Activated T-helper 2 cell treated with anti-CD3 and anti-CD28 coated beads, Interferon-gamma antibody, Interleukin-2, Interleukin-4, amounts not matched to agents 10 μg/mL and 5 μg/mL and 100 μg/mL, durations not matched to agents 14 hours and 24 hours and 36 hours (primary cell): ENCODE measurements at places on chromosomes 12 and 14.

GRCh38 chr14:54700717-54701116 lies 133.8 kb downstream of the SAMD4A start:
- DNase-seq: no peak
- peaks cover 14% of the 10 kb centered on the region for H3K4me1 ChIP-seq
- H3K27me3 ChIP-seq: peaks cover 46% of the 10 kb centered on the region
- H3K27ac ChIP-seq: no peak overlapping the region
- H3K36me3 ChIP-seq: peaks cover 6% of the 10 kb centered on the region

DNA sequence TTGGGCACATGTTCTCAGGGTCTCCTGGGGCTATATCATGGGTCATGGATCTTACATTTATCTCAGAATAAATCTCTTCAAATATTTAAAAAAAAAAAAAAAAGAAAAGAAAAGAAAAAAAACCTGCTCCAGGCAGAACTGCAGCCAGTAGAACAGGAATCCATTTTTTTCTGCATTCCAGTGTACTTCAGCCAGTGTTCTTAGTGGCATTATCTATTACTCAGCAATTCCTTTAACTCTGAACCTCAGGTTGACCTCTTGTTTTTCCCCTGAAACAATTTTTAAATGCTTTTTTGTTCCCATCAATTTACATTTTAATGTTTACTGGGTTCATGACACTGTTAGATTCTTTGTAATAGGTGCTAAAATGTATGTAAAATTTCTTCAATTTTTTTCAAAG lies 66.7 kb upstream of the STXBP6 start:
- DNase-seq: no peak
- no peaks in the 10 kb centered on the region for H3K27me3 ChIP-seq
- H3K4me1 ChIP-seq: no peaks in the 10 kb centered on the region
- no peaks in the 10 kb centered on the region for H3K36me3 ChIP-seq
- no peak overlapping the region for H3K27ac ChIP-seq

DNA sequence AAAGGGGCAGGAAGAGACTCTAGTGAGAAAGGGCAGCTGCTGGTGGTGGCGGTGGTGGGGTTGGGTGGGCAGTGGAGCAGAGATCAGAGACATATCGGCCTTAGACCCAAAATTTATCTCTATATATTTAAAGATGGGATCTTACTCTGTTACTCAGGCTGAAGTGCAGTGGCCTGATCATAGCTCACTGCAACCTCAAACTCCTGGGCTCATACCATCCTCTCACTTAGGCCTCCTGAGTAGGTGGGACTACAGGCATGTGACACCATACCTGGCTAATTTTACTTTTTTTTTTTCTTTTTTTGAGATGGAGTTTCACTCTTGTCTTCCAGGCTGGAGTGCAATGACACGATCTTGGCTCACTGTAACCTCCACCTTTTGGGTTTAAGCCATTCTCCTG lies 18.6 kb upstream of the ITGA5 start:
- peaks cover 17% of the 10 kb centered on the region for H3K4me1 ChIP-seq
- H3K4me3 ChIP-seq: no peak overlapping the region
- DNase-seq: no peak
- H3K27me3 ChIP-seq: peaks cover 10% of the 10 kb centered on the region
- no peaks in the 10 kb centered on the region for H3K36me3 ChIP-seq

GRCh38 chr12:23202728-23203127 lies 577.8 kb downstream of the ETNK1 start:
- no peaks in the 10 kb centered on the region for H3K4me1 ChIP-seq
- no peaks in the 10 kb centered on the region for H3K36me3 ChIP-seq
- H3K4me3 ChIP-seq: no peak overlapping the region
- no peaks in the 10 kb centered on the region for H3K27me3 ChIP-seq

- H3K36me3 ChIP-seq: no peaks in the 10 kb centered on the region
- H3K4me3 ChIP-seq: no peak overlapping the region
- no peak overlapping the region for H3K27ac ChIP-seq
- H3K4me1 ChIP-seq: no peaks in the 10 kb centered on the region
- no peak for DNase-seq
- H3K27me3 ChIP-seq: no peaks in the 10 kb centered on the region
Measured at GRCh38 chr12:17992002-17992656, 97.9 kb downstream of the RERGL start.

DNA sequence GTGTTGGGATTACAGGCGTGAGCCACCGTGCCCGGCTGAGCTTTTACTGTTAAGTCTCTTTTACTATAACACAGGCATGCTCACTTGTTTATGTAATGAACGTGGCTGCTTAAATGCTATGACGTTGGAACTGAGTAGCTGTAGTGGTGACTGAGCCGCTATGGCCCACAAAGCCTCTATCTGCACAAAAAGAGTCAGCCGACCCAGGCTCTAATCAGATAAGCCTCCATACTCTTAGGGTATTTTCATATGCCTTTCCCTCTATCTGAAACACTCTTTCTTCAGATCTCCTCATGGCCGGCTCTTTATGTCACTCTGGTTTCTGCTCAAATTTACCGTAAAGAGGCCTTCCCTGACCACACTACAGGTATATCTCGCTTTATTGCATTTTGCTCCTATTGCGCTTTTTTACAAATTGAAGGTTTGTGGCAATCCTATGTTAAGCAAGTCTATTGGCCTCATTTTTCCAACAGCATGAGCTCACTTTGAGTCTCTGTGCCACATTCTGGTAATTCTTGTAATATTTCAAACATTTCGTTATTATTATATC lies 8.0 kb downstream of the SLC2A14 start:
- no peaks in the 10 kb centered on the region for H3K36me3 ChIP-seq
- DNase-seq: no peak
- H3K4me3 ChIP-seq: no peak overlapping the region
- no peak overlapping the region for H3K27ac ChIP-seq
- peaks cover 11% of the 10 kb centered on the region for H3K4me1 ChIP-seq
- H3K27me3 ChIP-seq: peaks cover 7% of the 10 kb centered on the region

- H3K27ac ChIP-seq: no peak overlapping the region
- DNase-seq: no peak
- peaks cover 25% of the 10 kb centered on the region for H3K36me3 ChIP-seq
- H3K27me3 ChIP-seq: no peaks in the 10 kb centered on the region
Measured at GRCh38 chr12:125093681-125094330, 28.6 kb downstream of the AACS start.

GRCh38 chr12:130526813-130527212 lies 189.1 kb downstream of the PIWIL1 start:
- no peak for DNase-seq
- H3K27ac ChIP-seq: no peak overlapping the region
- H3K4me3 ChIP-seq: no peak overlapping the region
- no peaks in the 10 kb centered on the region for H3K4me1 ChIP-seq
- H3K27me3 ChIP-seq: no peaks in the 10 kb centered on the region

DNA sequence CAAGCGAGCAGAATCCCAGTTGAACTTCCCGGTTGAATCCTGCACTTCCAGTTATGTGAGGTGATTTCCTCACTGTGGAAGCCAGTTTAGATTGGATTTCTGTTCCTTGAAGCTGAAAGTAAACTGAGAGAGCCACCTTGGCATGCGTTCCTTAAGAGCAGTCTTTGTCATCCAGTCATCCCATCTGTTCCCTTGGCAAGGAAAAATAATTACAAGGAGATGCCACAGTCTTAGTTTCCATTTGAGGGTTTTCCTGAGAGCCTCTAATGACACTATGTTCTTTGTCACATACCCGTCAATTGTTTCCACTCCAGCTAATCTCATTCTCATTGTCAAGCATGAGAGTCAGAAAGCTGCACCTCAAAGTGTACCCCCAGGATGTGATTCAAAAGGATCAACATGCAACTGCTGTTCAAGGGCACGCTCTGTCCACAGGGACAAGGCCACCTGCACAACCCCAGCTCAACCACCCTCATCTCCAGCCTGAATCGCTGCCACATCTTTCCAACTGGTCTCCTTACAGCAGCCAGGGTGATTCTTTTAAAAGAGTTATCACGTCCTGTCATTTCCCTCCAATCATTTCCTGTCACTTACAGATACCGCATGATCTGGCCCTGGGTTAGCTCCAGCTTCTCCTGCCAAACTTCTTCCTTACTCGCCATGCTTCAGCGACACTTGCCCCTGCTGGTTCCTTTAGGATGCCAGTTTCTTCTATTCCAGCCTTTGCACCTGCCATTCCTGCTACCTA lies 18.0 kb upstream of the TCP11L2 start:
- peaks cover 15% of the 10 kb centered on the region for H3K27me3 ChIP-seq
- H3K36me3 ChIP-seq: peaks cover 2% of the 10 kb centered on the region
- H3K27ac ChIP-seq: no peak overlapping the region
- no peak for DNase-seq
- no peak overlapping the region for H3K4me3 ChIP-seq
